Hippocampal formation (tissue), 2 donors: ENCODE measurements at places on chromosomes 12 and 14.

- DNase-seq, result no peak
Observed at GRCh38 chr12:14213542-14213941, 151.9 kb upstream of the ATF7IP start.

- DNase-seq, result no peak
Observed at GRCh38 chr14:76201162-76201561, 49.4 kb downstream of the GPATCH2L start.

GRCh38 chr14:32028599-32028998, 48.5 kb upstream of the ARHGAP5 start:
- no peak for DNase-seq

GRCh38 chr12:102879144-102879763, 37.8 kb downstream of the PAH start:
- peak; percentile 57 for DNase-seq

DNA sequence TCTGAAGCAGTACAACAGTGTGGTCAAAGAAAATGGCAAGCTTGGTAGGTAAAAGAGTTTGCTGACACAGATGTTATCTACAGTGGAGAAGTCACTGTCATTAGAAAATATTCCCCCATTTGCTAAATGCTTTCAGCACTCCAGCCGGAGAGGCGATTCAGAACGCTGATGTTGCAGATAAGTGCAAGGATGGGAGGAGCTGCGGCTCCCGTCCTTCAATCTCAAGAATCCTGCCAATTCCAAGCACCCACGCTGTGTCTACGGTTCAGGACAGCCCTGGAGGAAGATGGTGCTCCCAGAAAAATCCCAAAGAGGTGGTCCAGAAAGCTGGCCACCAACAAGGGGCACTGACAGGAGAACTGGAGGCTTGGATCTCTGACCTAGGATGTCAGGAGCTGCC, 79.1 kb downstream of the ZFP36L1 start:
- DNase-seq, result no peak

- DNase-seq, result no peak
Observed at GRCh38 chr12:78118036-78118435, 287.3 kb downstream of the NAV3 start.

GRCh38 chr14:22485178-22485577, 103.8 kb downstream of the DAD1 start:
- DNase-seq, result no peak

DNA sequence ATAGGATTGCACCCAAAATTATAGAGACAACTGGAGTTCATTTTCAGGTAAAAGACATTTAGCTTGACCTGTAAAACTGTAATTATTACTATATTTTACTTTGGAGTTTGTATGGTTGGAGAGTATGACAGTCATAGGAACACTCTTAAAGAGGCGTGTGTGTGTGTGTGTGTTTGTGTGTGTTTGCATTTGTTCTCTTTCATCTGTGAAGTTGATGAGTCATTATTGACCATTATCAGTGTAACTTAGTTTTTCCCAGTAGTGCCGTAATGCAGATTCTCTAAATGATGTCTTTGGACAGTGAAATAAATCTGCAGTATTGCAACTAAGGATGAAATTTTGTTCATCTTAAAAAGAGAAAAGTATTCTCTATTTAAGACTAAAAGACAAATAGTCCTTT, 13.0 kb downstream of the WASHC4 start:
- no peak for DNase-seq
